ENCODE measurements at places on chromosomes 5 and 9.

DNA sequence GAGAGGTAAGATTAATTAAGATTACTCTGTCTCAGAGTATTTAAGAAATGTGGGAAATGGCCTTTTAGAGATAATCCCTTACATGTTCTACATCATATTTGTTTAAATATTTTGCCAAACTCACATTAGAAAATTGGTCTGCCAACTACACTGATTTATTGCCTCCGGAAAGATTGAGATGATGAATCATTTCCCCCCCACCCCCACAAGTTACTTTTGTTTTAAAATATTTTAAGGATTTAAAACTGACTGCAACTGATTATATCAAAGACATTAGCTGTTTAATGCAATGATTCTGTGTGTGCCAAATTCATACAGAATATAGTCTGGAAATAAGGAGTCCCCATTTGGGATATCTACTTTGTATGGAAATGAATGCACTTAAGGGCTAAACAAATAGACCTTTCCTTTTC lies 674.4 kb downstream of the PRR16 start:
- DNase-seq = no peak

DNA sequence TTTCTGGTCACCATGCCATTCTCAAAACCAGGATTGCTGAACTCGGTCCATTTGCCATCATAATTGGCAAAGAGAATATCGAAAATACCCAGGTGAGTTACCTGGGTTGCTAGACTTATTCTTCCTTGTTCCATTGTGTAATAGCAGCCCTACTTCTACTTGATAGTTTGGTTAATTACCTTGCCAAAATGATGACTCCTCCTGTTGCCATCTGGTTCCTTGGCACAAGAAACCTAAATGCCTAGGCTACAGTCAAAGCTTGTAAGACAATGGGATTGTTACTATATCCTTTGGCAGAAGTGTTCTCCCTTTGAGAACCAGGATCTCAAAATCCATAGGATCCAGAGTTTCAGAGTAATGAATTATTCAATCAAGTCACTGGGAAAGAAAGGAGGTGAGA lies 373.2 kb upstream of the ACTBL2 start:
- no peak for DNase-seq

DNA sequence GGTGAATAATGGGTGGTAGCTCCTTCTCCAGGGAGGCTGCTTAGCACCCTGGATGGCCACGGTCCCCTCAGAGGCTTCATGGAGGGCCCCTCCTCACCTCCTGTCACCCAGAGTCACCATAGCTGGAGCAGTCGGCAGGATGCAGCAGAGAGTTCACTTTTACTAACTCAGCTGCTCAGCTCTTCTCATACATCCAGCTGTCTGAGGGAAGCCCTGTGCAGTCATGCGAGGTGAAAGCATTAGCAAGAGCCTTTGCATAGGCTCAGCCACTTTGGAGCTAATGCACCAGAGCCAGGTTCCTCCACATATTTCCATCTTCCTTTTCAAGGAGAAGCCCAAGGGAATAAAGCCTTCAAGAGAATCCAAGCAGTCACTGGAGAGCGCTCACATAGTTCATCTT lies 499.2 kb downstream of the BNC2 start:
- no peak for DNase-seq

DNA sequence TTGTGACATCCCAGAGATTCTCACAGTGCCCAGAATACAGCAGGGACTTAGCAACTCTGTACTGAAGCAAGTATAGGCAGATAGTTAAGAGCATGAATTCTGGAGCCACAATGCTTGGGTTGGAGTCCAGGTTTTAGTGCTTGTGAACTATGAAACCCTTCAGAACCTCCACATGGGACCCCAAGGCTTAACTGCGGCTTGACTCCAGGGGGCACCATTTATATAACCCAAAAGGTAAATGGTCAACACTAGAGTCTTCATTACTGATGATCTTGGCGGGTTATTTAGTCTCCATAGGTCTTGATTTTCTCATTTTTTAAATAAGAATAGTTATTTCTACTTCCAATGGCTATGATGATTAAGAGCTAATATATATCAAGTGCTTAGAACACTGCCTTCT lies 390.3 kb downstream of the TAF11L14 start:
- no peak for DNase-seq

DNA sequence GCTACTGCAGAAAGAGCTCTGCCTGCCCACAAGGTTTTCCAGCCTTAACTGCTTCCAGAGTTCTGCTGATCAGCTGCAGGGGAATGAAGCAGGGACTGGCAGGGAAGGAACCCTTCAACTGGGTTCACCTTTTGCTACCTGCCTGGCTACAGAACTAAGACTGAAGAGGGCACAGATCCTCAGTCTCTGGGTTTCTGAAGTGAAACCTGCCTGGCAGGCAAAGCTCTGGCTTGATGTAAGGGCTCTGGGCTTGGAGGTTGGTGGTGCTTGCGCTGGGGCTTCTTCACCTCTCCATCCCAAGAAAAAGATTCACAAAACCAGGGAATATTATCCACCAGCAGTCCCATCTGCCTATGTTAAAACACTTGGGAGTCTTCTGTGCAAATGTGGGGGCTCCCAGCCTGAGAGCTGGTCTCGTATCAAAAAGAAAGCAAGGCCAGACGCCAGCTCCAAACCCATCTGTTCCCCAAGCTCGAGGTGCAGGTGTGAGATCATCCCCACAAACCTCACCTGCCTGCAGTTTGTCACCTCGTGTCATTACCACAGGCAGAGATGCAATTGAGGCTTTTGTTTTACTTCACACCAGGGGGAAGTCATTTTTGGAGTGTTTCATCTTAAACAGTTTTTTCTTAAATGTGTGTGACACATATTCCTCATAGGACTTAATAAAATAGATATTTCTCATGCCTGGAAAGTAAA lies 58.3 kb downstream of the BNC2 start:
- no peak for DNase-seq

DNA sequence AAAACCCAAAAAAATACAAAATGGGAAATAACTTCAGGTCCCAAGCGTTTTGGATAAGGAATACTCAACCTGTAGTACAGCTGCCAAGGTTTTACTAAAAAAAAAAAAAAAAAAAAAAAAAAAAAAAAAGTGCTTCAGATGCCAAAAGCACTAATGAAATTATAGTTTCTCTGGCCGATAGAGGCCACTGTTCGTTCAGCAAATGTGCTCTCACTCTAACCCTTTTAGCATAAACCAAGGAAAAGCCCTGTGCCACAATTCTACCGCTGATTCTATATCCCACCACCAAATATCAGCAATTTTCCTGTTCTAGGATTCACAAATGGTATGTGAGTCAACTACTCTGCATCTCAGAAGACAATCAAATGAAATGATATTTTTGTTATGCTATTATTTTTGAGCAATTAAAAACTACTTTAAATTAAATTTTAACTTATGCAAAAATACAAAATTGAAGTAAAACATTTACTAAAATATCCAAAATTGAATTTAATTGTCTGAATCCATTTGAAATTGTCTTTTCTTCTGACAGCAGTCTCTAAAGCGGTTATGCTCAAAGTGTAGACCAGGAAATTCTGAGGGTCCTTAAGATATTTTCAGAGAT lies 79.8 kb downstream of the RICTOR start:
- DNase-seq = peak; percentile 43

DNA sequence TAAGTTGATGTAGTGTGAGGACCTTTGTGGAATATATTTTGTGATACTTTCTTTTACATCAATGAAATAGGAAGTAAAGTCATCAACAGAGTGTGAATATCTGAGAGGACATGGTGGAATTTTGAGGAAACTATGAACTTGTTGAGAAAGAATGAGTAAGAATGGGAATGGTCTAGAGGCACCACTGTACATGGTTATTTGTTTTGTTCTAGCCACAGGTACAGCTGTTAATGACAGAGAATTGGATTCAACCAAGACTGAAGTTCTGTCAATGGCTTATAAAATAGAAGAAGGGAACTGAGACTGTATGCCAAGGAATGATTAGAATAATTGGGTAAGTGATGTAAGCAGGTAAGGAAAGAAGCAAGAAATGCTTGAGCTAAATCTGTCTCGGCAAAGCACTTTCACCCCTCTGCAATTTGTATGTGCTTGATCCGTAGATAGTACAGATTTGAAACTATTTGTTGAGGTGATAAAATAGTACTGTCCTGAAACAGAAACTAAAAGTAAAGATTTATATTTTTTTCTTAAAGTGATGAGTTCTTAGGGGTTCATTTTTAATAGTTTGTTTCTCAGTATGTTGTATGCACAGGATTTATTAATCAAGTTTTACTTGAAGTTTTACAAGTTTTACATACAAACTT lies 468.8 kb upstream of the SMC2 start:
- no peak for DNase-seq

- DNase-seq = no peak
Observed at GRCh38 chr9:129712634-129713401, 40.0 kb downstream of the PTGES start.

DNA sequence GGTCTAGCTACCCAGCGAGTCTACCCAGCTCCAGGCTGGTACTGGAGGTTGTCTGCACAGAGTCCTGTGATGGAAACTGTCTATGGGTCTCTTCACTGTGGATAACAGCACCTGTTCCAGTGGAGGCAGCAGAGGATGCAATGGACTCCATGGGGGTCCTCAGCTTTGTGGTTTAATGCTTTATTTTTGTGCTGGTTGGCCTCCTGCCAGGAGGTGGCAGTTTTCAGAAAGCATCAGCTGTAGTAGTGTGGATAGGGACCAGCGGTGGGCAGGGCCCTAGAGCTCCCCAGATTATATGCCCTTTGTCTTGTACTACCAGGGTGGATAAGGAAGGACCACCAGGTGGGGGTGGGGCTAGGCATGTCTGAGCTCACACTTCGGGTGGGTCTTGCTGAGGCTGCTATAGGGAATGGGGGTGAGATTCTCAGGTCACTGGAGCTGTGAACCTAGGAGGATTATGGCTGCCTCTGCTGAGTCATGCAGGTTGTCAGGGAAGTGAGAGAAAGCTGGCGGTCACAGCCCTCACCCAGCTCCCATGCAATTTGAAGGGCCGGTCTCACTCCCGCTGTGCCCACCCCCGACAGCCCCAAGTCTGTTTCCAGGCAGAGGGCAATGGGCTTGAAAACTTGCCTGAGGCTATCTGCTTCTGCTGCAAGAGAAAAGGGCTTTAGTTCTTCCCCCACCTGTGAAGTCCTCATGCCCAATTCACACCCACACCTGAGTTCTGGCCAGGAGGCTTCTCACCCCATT lies 397.1 kb downstream of the TLE1 start:
- DNase-seq = no peak

DNA sequence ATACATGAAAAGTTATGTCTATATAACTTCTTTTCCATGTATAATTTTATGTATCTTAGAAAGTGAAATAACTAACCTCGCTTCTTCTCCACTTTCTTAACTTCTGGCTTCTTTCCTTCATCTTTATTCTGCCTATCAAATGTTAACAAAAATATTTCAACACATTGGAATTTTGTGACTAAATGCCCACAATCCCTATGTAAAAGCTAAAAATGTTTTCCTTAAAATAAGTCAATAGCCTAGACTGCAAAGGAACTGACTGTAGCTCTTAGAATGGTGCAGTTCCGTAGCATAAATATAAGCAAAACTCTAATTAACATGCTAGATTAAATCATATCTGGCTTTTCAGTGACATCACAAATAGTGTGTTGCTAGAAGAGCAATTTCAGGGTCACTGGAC lies 40.9 kb downstream of the PSIP1 start:
- DNase-seq = no peak

DNA sequence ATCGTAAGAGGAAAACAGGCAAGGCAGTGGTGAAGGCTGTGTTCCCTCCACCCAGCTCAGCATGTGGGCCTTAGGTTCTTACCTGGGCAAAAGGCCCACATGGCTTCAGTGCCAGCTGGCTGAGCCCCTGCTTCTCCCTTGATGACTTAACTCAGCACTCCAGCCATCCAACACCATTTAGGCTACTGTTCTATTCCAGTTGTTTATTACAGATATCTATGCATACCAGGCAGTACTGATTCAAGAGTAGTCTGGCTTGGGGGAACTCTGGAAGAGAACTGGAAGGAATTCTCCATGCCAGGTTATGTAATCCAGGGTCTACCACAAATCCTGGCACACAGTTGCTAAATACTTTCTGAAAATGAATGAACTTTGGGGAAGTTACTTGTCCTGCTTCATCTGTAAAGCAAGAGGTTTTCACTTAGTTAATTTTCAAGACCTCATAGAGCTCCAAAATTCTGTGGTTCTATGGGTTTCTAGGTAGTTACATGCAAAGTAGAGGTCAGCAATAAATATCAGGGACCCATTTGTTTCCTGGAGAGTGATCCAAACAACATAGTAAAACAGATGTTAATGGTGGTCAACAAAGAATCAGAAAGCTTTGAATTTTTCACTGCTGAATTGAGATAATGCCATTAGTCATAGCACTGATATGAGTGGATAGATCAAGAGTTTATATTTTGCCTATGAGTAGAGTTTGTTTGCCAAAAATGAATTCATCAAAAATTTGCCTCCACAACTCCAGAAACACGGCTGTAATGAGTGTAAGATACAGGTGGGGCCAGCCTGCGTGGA lies 88.2 kb upstream of the OSMR start:
- DNase-seq = no peak

- DNase-seq = no peak
Observed at GRCh38 chr9:108766626-108767161, 89.1 kb downstream of the ACTL7B start.

- DNase-seq = no peak
Observed at GRCh38 chr9:110650991-110651411, 17.6 kb upstream of the MUSK start.

DNA sequence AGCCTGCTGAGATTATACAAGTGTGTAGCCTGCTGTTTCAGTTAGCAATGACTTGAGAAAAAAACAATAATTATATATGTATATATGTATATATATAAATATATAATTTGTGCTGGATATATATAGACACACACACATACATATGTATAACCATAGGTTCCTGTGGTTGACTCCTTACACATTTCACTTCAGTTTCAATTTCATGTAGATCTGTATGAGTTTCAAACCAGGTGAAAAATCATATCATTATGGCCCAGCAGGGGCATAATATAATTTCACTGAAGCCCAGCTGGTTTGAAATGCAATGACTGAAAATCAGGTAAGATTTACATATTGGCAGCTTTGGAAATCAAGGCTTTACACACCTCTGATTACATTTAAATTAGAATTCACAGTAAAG lies 690.4 kb upstream of the CDH18 start:
- DNase-seq = no peak

GRCh38 chr9:100309992-100310391 lies 42.8 kb downstream of the TEX10 start:
- DNase-seq = no peak

- no peak for DNase-seq
Observed at GRCh38 chr9:113873446-113873845, 2.7 kb upstream of the ZNF618 start.

DNA sequence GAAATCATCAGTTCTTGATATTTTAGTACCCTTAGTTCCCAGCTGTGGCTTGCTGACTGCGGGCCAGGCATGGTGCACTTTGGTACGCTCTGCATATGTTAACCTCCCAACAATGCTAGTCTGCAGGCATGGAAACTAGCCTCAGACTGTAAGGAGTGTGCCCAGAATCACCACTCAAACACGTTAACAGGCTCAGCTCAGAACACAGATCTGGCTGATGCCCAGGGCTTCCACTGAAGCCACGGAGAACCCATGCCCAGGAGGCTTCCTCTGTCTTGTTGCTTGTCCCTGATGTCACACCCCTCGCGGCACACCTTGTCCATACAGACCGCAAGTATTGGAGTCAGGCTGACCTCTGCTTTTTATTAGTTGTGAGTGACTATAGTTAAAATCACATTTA lies 187.2 kb upstream of the OTULINL start:
- DNase-seq = no peak

GRCh38 chr5:95440825-95441224 lies 49.7 kb downstream of the FAM81B start:
- DNase-seq = no peak

- no peak for DNase-seq
Observed at GRCh38 chr5:169350759-169351240, 49.9 kb upstream of the SLIT3 start.
